Jurkat, Clone E6-1 (cell line): ENCODE measurements at places on chromosomes 5 and 9.

GRCh38 chr9:14215614-14216013 is 98.3 kb downstream of the NFIB start:
- DNase-seq, result no peak

- no peak for DNase-seq
Observed at GRCh38 chr9:5951686-5952211, 61.1 kb downstream of the MLANA start.

GRCh38 chr9:99155736-99156135 is 50.8 kb downstream of the TGFBR1 start:
- no peak for DNase-seq

DNA sequence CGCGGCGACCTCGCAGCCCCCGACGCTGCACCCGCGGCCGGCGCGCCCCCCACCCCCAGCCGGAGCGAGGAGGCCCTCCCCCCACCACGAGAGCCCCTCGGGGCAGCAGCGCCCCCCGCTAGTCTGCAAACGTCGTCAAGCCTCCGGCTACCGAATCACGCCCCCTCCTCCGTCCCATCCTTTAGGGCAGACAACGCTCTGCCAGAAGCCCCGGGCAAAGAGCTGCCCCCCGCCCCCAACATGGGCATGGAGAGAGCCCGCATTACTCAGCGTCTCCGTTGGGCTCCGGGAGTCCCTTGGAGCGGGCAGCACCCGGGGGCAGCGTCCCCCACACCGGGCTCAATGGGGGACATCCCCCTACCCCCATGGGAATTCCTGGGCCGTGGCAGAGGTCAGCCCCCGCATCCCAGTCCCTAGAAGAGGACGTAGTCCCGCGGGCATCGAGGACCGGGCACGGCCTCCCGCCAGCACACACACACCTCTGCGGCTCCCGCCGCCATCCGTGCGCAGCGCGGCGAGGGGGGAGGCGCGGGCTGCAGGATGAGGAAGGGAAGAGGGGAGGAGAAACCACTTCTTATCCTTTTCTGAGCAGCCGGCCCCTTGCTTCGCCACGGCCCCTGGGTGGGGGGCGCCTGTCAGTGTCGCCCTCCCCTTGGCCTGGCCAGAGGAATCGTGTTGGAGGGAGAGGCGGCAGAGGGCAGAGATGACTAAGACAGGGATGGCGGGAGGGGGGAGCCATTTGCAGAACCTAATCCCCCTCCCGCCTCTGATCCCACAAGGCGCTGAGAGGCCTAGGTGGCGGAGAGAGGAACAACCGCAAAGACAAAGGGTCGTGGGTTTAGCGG is 750 bp downstream of the DNM1 start:
- no peak for DNase-seq

DNA sequence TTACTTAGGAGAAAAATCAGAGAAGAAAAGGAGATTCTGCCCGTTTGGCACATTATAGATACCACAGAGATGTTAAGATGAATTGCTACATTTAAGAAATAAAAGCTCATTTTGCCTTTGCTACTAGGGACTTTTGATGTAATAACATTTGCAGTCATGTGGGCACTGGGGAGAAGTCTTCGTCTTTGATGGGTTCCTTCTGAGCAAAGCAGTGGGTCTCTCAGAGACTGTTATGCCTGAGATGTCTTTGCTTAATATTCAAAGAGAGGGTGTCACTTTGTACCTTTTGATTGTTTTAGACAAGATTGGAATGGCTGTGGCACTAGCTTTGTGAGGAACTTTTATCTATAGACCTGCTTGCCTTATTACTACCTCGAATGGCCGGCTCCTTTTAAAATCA is 25.0 kb downstream of the SLC25A25 start:
- peak; percentile 69 for DNase-seq

DNA sequence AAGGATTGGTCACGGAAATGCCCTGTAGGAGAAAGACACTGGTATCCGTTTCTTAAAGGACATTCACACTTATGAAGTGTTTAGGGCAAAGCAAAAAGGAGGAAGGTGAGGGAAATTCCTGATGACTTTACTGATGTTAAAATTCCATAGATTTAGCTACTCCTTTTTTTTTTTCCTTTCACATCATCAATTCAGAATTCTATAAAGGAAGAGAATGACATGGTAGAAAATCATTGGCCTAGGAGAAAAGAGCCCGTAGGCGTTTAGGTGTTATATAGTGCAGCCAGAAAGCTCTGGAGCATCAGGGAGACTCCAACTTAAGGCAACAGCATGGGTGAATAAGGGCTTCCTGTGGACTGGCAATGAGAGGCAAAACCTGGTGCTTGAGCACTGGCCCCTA is at the start of gene TSLP:
Gene TSLP, plus strand, starts transcription at position 301 of the 400 bp plus-strand sequence. CDS start 178 bp downstream, outside the sequence.
- DNase-seq, result no peak

DNA sequence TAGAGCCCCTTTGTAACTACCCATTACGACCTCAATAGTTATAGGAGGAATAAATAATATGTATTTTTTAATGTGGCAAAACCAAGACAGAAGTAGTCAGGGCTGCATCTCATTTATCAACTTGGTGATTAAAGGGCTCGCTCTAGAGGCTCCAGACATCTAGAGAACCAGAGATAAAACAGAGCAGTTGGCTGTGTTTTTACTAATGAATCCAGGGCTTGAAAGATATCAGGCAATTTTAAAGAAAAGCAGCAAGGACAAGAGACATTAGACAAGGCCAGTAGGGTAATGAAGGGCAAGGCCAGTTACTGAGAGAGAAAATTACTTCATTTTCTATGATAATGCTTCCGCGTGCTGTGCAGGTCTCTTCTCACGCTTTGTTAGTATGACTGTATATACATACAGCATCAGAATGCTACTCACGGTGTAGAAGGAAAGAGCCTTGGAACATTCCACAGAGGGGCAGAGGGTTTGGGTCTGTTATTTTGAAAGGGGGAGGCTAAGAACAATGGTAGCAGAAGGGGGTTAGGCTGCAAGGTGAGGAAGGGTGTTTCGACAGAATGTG is 110.4 kb downstream of the SEMA6A start:
- DNase-seq, result no peak

DNA sequence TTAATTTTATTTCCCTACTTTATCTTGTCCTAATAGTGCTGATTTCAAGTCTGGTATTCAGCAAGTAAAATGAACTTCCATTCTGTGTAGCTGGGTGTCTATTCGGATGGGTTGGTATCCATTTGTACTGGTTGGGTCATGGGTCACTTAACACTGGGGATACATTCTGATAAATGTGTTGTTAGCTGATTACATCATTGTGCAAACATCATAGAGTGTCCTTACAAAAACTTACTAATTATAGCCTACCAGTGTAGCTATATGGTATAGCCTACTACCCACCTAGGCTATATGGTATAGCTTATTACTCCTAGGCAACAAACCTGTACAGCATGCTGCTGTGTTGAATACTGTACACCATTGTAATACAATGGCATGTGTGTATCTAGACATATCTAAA is 1373.7 kb upstream of the DMAC1 start:
- DNase-seq, result no peak

GRCh38 chr5:60943624-60944023 is 1.2 kb downstream of the ERCC8 start:
- peak; percentile 33 for DNase-seq

DNA sequence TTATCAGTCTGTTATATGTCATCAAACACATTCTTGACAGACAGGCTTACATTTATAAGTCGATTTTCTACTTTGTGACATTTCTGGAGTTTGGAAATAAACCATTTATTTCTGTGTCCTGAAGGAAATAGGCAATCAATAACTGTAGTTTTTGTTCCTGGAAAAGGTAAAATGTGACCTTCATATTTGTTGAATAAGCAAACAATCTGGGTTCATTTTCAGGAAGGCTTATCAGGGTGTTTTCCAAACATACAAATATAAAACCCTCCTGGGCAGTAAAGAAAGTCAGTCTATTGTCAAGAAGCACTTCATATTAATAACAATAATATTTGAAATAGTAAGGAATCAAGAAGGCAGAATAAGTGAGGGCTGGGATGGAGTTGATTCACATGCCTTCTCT is 195.0 kb downstream of the SNCAIP start:
- no peak for DNase-seq

GRCh38 chr9:17166346-17166745 is 31.5 kb downstream of the CNTLN start:
- no peak for DNase-seq

- no peak for DNase-seq
Observed at GRCh38 chr5:15885156-15885555, 294.4 kb downstream of the MARCHF11 start.

GRCh38 chr9:76882686-76883085 is 23.2 kb downstream of the PRUNE2 start:
- no peak for DNase-seq

- DNase-seq, result no peak
Observed at GRCh38 chr5:133356984-133357421, 255.3 kb downstream of the FSTL4 start.

GRCh38 chr9:96299823-96300222 is 2.2 kb downstream of the HSD17B3 start:
- DNase-seq, result no peak

GRCh38 chr5:122089096-122090013 is 11.3 kb upstream of the LOX start:
- no peak for DNase-seq

DNA sequence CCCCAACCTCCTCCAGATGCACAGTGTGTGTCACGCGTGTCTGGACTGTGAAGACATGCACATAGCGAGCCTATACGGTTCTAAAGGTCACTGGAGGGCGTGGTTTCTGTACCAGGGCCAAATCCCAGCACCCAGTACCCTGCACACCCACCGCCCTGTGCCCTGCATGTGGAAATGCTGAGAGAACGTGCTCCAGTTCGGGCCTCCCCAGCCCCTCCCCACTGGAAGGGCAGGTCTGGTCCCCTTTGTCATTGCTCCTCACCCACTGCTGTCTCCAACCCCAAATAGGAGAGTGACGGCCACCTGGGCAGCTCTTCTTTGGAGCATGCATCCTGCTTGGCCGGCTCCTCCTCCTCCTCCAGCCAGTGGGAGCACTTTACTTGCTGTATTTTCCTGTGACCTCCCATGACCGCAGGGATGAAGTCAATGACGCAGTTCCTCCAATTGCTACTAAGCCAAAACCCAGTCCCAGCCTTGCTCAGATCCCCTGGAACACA is 116.7 kb downstream of the WNK2 start:
- no peak for DNase-seq

- no peak for DNase-seq
Observed at GRCh38 chr9:130139251-130139650, 33.0 kb upstream of the NCS1 start.

DNA sequence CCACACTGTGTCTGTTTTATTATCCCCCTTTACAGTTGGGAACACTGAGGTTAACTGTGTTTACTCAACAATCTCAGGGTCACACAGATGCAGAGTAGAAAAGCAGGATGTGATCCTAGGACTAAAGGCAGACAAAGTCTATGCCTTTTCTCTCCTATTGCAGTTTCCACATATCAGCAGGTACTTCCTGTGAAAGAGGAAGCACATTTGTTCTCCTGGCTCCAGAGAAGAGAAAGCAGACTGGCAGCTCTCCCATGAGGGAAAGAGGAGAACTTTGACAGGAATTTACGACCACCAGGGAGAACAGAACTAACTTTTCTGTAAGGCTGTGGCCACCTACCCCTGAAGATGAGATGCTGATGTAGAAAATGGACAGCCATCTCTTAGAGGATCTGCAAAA is 84.2 kb upstream of the TNC start:
- DNase-seq, result no peak

DNA sequence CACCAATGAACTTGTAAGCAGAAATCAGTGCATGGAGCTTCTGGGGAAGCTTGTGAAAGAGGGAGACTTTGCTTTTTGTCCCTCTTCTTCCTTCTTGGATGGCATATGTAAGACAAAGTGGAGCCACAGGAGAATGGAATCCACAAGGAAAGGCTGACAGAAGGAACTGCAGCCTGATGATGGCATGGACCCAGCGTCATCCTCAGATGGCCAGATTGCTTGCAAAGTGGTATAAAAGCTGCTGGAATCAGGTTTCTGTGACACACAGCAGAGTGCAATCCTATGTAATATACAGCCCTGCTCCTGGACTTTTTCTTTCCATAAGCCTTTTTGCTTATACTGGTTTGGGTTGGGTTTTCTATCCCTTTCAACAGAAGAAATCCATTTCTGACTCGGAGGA is 31.4 kb upstream of the SPARC start:
- DNase-seq, result no peak

GRCh38 chr5:72651779-72652178 is 144.6 kb upstream of the ZNF366 start:
- no peak for DNase-seq

- DNase-seq, result no peak
Observed at GRCh38 chr5:64836190-64836755, 67.5 kb downstream of the CWC27 start.

DNA sequence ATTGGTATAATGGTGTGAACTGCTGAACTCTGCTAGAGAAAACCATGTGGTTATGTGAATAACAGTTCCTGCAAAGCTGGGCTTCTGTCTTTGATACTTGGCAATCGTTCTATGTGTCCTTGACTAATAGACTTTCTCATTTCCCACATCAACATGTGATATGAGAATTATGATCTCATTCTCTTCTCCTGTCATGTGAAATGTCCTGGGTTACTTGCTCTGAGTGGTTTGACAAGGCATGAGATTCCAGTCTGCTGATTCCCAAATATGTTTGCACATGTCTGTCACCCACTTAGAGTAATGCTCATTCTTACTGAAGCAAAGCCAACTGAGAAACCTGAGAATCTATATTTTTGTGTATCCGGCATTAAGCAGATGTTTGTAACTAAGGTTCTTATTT is 141.2 kb downstream of the PARP8 start:
- DNase-seq, result no peak

DNA sequence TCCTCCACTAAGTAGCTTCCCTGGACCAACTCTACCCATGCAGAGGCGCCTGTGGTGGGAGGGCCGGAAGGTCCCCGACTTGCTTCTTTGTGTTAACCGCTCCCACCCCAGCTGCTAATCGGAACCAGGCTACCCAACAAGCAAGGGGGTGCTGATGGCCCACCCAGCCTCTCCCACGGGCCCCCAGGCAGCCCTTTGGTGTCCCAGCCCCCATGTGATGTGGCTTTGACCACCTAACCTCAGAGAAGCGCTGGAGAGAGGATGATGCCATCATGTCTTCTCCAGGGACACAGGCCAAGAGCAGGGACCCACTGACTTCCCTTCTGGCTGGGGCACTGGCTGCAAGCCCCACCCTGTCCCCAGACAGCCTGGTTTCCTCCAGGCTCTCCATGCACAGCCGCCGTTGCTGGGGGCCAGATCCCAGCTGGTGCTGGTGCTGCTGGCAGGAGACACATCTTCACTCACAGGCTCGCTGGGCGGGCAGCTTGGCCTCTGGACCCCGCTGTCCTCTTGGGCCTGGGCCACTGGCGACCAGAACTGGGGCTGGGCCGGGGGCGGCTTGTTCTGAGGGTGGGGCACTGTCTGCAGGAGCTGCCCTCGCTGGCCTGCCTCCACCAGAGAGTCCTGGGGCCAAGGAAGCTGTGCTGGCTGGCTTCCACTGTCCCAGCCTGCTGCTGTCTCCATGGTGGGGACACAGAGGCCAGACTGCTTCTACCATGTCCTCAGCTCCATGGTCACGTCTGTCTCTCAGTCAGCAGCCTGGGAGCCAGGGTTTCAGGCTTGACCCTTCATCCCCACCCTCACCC is 27.8 kb downstream of the LAMC3 start:
- no peak for DNase-seq

DNA sequence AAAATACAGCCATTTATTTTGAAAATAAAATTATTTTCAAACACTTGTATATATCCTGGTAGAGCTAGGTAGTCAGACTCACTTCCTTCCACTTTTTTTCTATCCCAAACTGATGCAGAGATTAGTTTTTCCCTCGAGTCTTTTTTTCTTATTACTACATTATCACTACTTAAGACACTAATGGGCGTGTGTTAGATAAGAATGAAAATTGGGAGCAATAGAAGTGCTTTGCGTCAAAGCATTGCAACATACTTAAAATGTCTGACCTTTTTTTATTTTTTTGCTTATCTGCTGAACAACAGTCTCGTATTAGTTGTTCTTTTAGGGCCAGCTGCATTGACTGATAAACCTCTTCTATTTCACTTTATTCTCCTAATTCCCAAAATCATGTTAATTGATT is 1278.7 kb downstream of the CDH12 start:
- no peak for DNase-seq
